ENCODE measurements at places on chromosomes 13 and 19.

- no peak for DNase-seq
These were observed 12.1 kb upstream of the FKRP start for GRCh38 chr19:46733690-46734292.

- peak; percentile 83 for DNase-seq
These were observed 218.7 kb downstream of the KCTD12 start for GRCh38 chr13:76667551-76667950.

DNA sequence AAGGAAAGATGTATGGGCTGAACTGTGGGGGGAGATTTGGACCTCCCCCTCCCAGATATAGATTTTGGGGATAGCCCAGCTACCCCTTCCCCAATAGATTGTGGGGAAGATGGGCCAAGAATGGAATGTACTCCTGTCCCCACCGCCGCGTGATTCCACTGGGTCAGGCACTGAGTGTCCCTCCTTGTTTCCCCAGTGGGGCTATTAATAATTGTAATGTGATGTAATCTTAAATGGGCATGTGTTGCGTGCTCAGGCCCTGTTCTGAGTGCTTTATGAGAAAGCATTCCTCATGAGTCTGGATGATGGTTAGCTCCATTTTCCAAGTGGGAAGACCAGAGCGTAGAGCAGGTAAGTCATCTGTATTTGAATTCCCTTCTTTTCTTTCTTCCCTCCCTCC lies 1.4 kb downstream of the PSMD8 start:
- peak; percentile 34 for DNase-seq

GRCh38 chr13:91417660-91418325 lies 19.4 kb downstream of the GPC5 start:
- no peak for DNase-seq

- DNase-seq, result no peak
These were observed 174.2 kb upstream of the DACH1 start for GRCh38 chr13:72041165-72041564.

DNA sequence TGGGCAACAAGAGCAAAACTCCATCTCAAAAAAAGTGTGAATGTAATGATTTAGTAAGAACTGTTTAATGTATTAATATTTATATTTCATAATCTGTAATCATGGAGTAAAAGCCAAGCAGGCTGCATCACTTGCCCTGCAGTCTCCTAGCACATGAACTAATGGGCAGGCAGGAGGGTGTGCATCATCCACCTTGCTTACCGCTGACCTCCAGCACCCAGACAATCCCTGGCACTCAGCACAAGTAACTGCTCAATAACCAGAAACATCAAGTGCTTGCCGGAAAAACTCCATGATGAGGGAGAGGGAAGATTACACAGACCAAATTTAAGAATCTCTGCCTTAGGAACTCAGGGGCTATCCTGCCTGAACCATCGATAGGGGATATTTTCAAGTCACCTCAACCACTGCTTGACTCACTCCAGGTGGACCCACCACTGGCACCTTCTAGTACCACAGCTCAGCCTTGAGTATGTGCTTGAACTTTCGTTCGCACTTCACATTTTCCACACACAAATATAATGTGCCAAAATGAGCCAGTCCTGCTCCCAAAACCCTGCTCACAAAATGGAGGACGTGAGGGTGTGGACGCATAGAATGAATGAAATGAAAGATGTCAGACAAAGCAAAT lies 18.6 kb downstream of the BRD4 start:
- no peak for DNase-seq

GRCh38 chr19:48502350-48503018 lies 9.2 kb downstream of the LMTK3 start:
- no peak for DNase-seq

- DNase-seq, result no peak
These were observed 71.7 kb upstream of the VSTM2B start for GRCh38 chr19:29454109-29454508.

DNA sequence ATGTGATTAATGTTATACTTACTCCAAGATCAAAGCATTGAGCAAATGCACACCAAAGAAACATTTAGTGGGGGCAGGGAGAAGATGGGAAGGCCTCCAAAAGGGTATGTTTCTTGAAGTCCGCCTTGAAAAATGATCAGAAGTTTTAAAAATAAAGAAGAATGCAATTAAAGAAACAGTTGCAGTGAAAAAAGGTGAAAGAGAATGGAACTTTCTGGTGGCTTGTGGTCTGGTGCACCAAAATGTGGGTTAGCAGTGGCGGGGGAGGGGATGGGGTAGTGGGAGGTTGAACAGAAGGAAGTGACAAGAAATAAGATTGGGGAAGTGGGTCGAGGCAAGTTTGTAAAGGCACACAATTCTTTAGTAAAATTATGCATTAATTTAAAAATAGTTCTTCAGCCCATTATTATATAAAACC lies 2.5 kb downstream of the LCP1 start:
- DNase-seq, result no peak

- no peak for DNase-seq
These were observed 462.5 kb downstream of the DIAPH3 start for GRCh38 chr13:59701261-59701660.

DNA sequence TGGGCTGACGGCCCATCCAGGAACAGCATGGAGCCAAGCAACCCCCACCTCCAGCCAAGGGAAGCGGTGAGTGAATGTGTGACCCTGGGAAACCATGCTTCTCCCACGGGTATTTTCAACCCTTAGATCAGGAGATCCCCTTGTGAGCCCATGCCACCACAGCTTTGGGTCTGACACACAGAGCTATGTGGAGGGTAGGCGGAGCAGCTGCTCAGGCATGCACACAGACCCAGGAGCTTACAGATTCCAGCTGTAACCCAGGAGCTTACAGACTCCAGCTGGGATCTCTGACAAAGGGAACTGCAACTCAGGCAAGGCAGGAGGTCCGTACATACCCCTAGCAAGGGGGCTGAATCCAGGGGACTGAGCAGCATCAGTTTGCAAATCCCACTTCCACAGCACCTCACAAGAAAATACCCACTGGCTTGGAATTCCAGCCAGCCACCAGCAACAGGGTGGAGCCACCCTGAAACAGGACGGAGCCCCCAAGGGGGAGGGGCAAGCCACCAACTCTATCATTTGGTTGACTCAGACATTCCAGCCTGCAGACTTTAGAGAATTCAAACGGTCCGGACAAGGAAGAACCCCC lies 40.8 kb upstream of the RFXAP start:
- peak; percentile 71 for DNase-seq

DNA sequence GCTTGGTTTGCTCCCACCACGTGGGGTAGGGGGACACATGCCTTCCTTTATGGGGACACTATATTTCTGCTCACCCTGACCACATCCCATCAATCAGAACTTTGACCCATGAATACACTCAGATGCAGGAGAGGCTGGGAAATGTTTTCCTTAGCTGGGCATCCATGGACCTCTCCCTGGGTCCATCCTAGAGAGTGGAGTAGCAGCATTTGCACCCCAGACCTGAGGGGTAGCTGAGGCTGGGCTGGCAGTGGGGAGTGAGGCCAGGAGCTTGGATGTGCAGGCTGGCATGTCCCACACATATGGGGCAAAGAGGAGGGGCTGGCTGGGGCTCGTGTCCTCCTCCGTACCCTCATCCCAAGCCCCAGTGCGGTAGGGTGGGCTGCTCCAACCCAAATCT lies 152.8 kb downstream of the TM9SF2 start:
- no peak for DNase-seq

DNA sequence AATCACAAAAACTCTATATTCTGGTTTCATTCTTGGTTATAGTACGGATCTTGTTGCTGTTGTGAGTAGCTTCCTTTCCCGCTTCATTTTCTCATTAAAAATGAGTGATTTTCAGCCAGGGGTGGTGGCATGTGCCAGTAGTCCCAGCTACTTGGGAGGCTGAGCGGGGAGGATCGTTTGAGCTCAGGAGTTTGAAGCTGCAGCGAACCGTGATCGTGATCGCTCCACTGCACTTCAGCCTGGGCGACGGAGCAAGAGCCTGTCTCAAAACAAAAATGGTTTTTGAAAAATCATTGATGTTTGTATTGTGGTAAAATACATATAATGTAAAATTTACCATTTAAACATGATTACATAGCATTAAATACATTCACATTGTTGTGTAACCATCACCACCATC lies 71.6 kb upstream of the TM9SF2 start:
- DNase-seq, result no peak

GRCh38 chr19:4831304-4831978 lies at the start of gene TICAM1:
TICAM1 (minus strand) TSS chr19:4831712; CDS start chr19:4818377, 13,335 bp downstream.
- peak; percentile 76 for DNase-seq

DNA sequence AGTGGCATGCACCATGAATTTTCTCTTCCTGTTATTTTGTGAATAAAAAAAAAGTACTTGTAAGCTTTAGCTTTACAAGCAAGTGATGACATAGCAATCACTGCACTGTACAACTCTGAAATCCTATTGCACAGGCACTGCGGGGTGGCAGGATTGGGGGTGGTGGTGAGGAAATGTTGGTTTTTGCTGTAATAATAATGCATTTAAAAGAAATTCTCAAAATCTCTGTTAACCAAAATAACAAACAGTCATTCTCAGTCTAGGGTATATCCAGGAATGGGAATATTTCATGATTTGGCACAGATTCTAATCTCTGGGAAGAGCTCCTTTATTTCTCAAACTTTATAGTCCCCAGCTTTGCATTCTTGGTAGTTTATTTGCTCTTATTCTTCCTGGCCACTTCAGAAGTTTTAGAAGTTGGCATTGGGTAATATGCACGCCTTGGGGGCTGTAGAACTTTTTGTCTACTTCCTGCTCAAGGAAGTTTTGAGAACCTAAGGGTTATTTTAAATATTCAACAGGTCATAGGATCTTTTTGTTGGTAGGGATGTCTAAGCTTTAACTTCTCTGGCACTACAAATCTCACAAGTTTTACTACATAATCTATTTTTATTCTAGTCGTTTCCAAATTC lies 353.0 kb upstream of the KLF12 start:
- DNase-seq, result no peak

DNA sequence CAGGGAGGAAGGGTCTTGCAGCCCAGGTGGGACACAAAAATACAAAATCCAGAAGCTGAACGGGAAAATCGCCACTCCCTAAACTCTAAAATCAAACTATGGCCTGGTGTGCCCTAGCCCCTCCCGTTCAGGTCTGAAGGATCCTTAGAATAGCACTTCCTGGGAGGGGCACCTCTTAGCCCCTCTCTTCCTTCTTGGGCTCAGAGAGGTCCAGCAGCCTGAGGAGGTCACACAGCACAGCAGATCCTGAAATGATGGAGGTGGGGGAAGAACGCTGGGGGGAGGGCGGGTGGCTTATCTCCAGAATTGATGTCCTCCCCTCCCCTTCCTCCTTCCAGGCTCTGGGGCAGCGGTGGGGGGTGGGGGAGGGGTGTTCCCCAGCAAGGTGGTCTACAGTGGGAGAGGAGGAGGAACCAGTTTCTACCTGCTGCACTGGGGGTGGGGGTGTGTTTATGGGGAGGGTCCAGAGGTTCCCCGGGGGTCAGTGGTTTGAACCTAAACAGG lies 1.9 kb downstream of the DIRAS1 start:
- no peak for DNase-seq

DNA sequence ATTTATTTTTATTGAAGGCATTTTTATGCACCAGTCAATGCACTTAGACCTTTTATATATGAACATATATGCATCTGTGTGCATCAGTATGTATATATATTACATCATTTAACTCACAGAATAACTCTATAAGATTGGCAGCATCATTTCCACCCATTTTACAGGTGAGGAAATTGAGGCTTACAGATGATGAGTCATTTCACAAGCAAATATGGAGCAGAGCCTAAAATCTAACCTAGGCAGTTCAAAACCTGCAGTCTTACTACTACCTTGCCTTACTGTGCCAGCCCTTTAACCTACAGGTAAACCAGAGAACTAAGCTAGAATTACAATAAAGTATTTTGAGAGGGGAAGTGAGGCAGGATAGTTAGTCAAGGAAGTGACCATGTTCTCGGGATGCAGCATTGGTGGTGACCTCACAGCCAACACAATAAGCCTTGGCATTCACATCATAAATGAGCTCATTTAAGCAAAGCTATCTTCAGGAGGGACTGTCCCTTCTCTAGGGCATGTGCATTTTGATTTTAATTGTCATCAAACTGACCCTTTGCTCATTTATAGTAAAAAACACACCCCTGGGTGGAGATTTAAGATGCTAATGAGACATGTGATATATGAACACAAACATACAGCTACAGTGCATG lies 274.3 kb downstream of the DCLK1 start:
- no peak for DNase-seq

- DNase-seq, result peak; percentile 40
These were observed 12.7 kb downstream of the SUGT1 start for GRCh38 chr13:52665325-52665724.

DNA sequence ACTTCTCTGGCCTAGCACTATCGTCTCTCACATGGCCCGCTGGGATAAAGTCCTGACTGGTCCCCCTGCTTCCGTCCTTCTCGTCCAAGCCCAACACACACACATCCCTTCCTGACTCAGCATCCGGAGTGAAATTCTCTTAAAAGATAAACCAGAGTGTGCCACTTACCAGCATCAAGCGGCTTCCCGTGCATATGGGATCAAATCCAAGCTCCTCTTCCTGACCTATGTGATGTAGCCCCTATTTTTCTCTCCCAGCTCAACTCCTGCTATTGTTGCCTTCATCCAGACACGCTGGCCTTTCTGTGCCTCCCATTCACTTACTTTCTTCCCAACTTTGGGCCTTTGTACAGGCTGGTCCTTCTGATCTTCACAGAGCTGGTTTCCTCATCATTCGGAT lies 530.4 kb downstream of the DIAPH3 start:
- DNase-seq, result no peak

DNA sequence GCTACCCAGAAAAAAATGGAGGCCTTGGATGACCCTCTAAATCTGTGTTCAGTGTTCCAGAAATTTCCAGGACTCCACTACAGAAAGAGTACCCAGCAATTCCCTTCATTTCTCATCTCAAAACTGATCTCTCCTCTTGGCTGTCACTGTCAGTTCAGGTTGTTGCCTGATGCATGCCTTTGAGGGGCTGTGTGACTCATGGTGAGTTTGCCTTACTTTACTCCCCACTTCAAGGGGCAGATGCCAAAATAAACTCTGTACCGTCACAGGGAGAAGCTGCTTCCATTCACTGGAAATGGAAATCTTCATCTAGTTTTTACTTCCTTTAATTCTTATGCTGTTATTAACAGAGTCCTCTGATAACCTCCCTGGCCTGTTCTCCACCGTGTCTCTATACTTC lies 1075.0 kb downstream of the DIAPH3 start:
- DNase-seq, result peak; percentile 80
